Activated T-helper 1 cell treated with anti-CD3 and anti-CD28 coated beads, Interleukin-2, amount 50 U/mL, for 16 hours (primary cell): ENCODE measurements at places on chromosomes 3 and 15.

DNA sequence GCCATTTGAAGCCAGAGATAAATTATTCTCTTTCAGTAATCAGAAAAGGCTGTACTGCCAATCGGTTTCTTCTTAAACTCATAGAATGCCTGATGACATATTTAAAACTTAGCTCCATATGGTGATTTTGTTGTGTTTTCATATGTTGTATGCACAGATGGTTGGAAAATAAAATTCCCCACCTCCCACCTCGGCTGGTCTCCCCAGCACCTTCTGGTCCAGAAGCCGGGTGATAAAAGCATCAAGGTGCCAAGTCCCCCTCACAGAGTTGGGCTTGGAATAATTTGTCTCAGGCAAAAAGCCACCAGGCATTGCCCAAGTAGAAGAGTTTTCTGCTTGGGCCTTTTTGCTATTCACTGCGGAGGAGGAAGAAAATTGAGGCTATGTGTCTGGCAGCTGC lies 18.4 kb downstream of the LARS2 start:
- DNase-seq = no peak

DNA sequence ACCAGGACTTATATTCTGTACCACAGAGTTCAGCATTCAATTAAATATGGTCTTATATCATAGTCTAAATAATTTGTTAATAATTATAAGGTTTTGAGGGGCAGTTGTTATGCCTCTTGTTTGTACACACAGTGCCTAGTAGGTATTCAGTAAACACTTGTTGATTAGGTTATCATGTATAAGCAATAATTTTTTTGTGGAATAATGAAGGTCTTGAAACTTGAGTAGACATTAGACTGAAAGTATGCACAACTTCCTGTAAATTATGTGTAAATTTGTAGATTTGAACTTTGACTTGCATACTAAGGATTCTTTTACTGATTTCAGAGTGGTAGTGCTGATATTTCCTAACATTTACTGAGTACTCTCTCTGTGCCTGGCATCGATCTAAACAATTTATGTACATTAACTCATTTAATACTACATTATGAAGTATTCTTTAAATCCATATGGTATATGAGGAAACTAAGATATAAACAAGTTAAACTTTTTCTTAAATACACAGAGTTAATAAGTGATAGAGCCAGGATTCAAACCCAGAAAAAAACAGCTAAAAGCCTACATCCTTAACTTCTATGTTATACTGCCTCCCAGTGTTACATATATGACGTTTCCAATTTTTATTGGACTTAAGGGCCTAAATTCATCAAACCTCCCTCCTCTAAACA lies 65.1 kb downstream of the GLCE start:
- DNase-seq = no peak

DNA sequence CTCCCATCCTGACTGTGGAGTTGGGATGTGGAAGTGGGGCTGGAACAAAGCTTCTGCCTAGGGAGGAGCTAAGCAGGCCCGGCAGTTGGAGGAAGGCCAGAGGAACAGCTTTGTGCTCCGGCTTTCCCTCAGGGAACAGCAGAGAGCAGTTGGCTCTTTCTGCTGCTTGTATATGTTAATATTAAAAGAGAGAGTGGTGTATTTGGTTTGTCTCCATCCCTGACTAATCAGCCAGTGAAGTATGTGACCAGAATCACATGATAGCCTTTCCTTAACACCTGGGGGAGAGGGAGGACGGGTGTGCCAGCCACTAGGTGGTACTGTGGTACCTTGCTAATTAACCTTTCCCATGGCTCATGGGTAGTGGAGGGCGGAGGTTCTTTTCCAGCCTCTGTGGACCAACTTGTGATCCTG lies 10.0 kb downstream of the EIF2B5 start:
- no peak for DNase-seq

- no peak for DNase-seq
Measured at GRCh38 chr15:52683580-52683979, 4.4 kb upstream of the ATOSA start.

GRCh38 chr3:142912402-142913172 lies 23.7 kb upstream of the PCOLCE2 start:
- DNase-seq = no peak

DNA sequence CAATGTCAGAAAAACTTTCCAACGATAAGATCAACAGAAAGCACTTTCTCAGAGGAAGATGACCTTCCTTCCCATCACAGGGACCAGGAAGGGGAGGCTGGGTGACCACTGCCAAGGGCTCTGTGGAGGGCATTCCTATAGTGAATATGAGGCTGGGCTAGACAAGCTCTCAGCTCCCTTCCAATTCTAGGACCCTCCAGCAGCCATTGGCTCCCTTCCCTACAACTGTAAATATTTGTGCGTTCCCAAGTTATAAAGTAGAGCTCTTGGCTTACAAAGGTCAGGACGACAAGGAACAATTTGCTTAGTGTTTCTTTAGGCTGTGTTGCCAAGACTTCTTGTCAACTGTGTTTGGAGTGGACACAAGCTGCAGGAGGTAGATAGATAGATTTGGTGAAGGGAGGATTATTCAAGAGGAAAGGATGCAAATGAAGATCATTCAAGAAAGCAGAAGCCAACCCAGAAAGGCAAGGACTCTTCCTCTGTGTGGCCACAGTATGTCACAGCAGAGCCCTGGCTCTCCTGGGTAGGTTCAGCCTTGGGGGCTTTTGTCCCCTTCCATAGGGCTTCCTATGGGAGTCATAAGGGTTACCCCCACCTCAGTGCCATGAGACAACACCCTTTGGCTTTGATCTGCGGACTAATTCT lies 223.6 kb upstream of the TLE3 start:
- DNase-seq = no peak

DNA sequence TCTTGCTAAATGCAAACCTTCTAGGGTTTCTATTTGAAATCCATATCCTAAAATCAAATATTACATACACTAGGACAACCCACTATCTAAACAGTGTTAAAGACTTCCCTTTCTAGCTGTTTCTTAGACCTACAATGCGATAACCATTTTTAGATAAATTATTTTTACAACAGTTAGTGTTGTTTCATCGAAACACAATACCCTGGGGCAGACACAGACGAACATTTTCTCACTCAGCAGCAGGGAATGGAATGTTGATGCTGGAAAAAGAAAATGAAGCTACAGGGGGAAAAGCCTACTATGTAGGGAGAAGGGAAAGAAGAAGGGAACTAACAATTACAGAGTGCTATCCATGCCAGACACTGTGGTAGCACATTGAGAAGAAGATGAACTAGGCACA lies 6.0 kb upstream of the HERC1 start:
- no peak for DNase-seq

DNA sequence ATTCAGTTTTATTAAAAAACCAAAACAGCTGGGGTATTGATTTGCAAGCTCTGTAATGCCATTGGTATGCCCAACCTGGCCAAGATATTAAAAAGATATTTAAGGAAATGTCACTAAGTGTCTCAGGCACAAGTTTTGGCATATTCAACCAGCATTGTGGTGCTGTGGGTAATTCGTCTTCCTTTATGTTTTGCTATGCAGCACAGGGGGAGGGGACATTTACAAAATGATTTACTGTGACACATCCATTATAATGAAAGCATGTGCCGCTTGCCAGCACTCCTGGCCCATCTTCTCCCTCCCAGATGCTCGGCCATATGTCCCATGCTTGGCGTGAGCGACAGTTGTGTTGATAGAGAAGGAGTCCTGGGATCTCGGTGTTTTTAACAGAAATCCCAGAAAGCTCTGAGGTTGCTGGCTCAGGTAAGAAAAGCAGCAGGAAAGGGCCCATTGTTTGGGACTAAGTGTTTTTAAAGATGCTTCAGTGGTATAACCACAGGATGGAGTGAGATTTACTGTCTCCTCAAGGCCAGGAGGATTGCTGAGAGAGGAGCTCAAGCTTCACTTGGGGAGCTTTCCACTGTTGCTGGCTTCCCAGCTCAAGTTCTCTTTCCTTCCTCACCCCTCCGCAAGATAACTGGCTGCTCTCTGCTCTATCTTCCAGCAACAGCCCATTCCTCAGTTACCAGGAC lies 158.2 kb upstream of the TSC22D2 start:
- no peak for DNase-seq

GRCh38 chr15:41877631-41878354 lies 16.1 kb downstream of the SPTBN5 start:
- DNase-seq = no peak

DNA sequence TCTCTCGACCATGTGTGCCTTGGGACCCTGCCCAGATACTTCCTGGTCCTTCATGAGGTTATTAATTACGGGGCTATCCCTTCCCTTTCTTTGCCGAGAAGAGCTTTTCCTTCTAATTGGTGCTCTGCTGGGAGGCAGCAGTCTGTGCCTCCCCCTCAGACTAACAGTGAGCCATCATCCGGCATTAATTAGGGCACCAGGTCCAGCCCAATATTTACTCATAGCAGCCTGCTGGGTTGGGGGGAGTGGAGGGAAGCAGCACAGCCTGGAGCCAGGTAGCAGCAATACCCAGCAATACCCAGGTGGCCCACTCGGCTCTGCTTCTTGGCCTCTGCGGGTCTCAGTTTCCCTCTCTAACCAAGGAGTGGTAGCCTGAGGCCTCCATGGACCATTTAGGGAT lies 20.1 kb downstream of the CACNA2D2 start:
- no peak for DNase-seq

GRCh38 chr3:143464850-143465249 lies 345.3 kb downstream of the CHST2 start:
- DNase-seq = no peak
